ENCODE measurements at places on chromosomes 2 and 18.

- DNase-seq: peak; percentile 32
Observed at GRCh38 chr2:74849228-74849892, 15.4 kb downstream of the HK2 start.

- DNase-seq: peak; percentile 56
Observed at GRCh38 chr2:238290091-238290509, 1.7 kb upstream of the PER2 start.

GRCh38 chr2:104539649-104540048 lies 314.3 kb upstream of the POU3F3 start:
- DNase-seq: no peak

- DNase-seq: no peak
Observed at GRCh38 chr2:218370410-218371063, 11.5 kb upstream of the SLC11A1 start.

- peak; percentile 83 for DNase-seq
Observed at GRCh38 chr2:217887841-217888701, 114.7 kb downstream of the TNS1 start.

GRCh38 chr2:207865210-207865609 lies 95.5 kb upstream of the FZD5 start:
- no peak for DNase-seq
